ENCODE measurements at places on chromosomes 6 and 20.

GRCh38 chr20:19633985-19634384 lies 124.1 kb upstream of the RIN2 start:
- H3K27ac ChIP-seq: no peak overlapping the region
- H3K27me3 ChIP-seq: no peaks in the 10 kb centered on the region
- no peaks in the 10 kb centered on the region for H3K36me3 ChIP-seq
- no peak overlapping the region for H3K4me3 ChIP-seq
- DNase-seq: no peak

DNA sequence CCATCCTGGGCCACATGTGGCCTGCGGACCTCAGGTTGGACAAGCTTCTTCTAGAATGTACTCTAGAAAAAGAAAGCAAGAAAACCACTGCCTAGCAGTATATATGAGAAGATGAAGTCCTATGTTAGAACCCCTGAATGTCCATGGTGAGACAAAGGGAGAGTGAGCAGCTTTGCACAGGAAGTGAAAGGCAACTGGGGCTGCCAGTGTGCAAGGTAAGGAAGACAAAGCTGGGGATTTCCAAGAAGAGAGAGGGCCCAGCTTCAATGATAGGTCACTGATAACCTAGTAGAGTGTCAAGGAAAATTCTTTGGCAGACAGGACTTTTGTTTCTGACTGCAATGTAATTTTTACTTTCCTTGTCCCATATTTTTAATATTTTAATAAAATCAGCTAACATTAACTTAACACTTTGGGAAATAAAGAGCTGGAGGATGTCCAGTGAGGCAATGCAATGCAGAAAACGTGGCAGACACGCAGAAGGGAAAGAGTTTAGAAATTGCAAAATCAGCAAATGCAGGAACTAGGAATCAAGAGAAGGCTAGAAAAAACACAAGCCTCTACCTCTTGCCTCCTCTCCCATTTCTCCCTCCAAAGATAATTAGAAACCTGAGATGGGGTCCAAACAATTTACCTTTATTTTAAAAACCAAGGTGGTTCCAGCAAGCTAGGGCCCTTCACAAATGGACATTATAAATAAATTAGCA lies 47.4 kb downstream of the CYP39A1 start:
- no peak overlapping the region for H3K27ac ChIP-seq
- H3K27me3 ChIP-seq: no peaks in the 10 kb centered on the region
- no peaks in the 10 kb centered on the region for H3K4me1 ChIP-seq
- H3K4me3 ChIP-seq: no peak overlapping the region
- H3K36me3 ChIP-seq: no peaks in the 10 kb centered on the region

DNA sequence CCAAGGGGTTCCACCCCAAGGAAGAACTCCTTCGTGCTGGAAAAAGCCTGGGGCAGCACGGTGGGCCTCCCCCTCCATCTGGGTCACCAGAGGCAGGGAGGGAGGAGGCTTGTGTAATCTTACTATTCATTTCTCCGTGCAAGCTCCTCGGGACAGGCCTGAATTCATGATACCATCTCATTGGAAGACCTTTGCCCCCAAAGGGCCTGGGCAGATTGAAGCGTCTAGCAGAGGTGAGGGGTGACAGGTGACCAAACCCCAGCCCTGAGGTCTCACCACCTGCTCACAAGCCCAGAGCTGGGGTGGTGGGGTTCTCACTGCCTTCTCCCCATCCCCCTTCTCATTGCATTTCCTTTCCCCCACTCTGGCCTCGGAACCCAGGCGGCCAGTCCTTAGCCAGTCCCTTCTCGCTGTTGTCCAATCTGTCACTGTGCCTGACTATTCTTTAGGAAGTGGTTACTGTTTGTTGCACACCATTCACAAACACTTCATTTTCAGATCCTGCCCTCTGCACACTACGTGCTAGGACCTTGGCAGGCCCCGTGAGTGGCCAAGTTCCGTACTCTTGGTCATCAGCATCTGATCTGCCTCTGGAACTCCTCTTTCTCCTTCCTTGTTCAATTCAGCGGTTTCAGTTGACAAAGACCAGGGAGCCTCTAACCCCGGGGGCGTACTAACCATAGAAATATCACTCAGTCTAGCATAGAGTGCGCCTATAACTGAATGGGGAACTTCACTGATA lies 137.1 kb downstream of the LY86 start:
- H3K36me3 ChIP-seq: no peaks in the 10 kb centered on the region
- peak overlapping the region; percentile 93 for H3K27ac ChIP-seq
- peaks cover 31% of the 10 kb centered on the region for H3K4me1 ChIP-seq
- H3K27me3 ChIP-seq: no peaks in the 10 kb centered on the region

DNA sequence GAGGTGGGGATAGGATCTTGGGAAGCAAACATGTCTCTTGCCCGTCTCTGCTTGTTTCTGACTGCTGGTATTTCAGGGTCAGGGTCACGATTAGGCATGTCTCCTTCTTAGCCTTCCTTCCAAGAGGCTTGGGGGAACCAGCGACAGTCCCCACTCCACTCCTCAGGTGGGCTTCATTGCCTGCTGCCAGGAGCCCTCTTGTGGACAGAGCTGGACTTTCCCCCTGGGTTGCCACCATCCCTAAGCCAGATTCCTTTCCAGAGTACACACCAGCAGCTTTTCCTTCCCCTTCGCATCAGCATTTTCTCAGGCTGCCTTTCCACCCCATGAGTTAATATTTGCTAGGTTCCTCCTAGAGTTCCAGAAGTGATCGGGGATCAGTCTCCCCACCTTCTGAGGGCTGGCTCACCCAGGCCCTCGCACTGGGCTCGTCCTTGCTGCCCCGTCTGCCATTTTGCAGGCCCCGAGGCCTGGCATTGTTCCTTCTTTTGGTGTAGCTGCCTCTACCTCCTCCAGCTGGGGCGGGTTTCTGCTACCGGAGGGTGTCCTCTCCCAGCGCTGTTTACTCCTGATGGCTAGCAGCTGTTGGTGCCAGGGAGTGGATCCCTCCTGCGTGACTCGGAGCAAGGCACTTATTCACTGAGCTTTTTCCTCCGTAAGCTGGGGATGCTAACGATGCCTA lies 8.8 kb upstream of the C20orf144 start:
- peak; percentile 93 for DNase-seq
- peaks cover 16% of the 10 kb centered on the region for H3K4me1 ChIP-seq
- H3K36me3 ChIP-seq: no peaks in the 10 kb centered on the region
- peak overlapping the region; percentile 39 for H3K4me3 ChIP-seq
- peak overlapping the region; percentile 57 for H3K27ac ChIP-seq
- H3K27me3 ChIP-seq: no peaks in the 10 kb centered on the region

DNA sequence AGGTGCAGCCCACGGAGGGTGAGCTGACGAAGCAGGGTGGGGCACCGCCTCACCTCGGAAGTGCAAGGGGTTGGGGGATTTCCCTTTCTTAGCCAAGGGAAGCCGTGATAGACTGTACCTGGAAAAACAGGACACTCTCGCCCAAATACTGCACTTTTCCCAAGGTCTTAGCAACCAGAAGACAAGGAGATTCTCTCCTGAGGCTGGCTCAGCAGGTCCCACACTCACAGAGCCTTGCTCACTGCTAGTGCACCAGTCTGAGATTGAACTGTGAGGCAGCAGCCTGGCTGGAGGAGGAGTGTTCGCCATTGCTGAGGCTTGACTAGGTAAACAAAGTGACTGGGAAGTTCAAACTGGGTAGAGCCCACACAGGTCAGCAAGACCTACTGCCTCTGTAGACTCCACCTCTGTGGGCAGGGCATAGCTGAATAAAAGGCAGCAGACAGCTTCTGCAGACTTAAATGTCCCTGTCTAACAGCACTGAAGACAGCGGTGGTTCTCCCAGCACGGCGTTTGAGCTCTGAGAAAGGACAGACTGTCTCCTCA lies 28.0 kb downstream of the SYNE1 start:
- no peaks in the 10 kb centered on the region for H3K27me3 ChIP-seq
- no peaks in the 10 kb centered on the region for H3K36me3 ChIP-seq
- H3K4me3 ChIP-seq: no peak overlapping the region
- H3K4me1 ChIP-seq: no peaks in the 10 kb centered on the region
- DNase-seq: no peak
- H3K27ac ChIP-seq: no peak overlapping the region

GRCh38 chr20:10802236-10802635 lies 128.4 kb upstream of the JAG1 start:
- no peak overlapping the region for H3K4me3 ChIP-seq
- H3K27ac ChIP-seq: no peak overlapping the region
- DNase-seq: no peak
- H3K27me3 ChIP-seq: no peaks in the 10 kb centered on the region
- no peaks in the 10 kb centered on the region for H3K36me3 ChIP-seq

DNA sequence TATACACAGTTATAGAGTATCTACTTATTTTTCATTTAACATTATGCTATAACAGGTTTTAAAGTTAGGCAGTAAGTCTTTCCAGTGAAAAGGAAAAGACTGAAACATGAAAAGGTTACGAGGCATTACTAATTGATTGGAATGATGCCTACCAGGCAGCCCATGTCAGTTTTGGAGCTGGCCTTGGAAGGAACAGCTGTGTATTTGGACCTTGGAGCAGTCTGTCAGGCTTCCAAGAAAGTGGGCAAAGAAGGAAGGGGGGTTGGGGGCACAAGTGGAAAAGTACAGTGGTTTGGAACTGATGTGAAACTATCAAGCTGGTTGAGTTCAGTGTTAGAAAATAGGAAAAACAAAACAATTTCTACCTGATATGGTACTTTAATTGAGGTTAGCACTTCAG lies 41.7 kb downstream of the SLC16A10 start:
- H3K4me1 ChIP-seq: peaks cover 20% of the 10 kb centered on the region
- H3K27ac ChIP-seq: peak overlapping the region; percentile 62
- no peaks in the 10 kb centered on the region for H3K36me3 ChIP-seq
- H3K4me3 ChIP-seq: no peak overlapping the region
- H3K27me3 ChIP-seq: no peaks in the 10 kb centered on the region

DNA sequence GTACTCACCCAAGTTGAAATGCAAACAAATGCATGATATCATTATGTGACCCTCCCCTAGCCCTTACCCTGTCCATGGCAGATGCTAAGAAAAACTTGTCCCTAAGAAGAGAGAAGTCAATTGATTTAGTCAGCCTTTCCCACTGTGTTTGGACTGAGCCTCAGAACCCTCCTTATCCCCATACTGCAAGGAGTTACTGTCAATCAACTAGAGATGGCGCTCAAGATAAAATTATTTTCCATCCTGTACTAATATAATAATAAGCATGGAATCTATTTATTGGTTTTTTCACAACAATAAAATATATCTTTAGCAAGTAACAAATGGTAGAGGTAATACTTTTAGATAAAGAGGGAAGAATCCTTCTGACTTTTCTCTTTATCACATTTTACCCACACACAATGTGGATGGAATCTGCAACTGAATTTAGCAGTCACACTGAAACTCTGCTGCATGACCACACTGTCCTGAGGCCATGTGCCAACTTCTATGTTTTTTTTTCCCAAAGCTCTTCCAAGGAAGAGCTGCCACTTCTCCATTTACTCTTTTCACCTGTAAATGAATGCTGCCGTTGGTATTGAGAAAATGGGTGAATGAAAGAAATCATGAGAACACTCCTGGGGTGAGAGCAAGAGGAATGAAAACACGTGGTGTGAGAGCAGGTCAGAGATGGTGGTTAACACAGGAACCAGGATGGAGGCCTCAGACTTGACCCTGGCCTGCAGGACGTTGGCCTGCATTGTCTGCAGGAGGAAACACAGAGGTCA lies 10.5 kb downstream of the NT5E start:
- DNase-seq: no peak
- H3K4me3 ChIP-seq: no peak overlapping the region
- no peaks in the 10 kb centered on the region for H3K4me1 ChIP-seq
- no peak overlapping the region for H3K27ac ChIP-seq
- no peaks in the 10 kb centered on the region for H3K27me3 ChIP-seq
- no peaks in the 10 kb centered on the region for H3K36me3 ChIP-seq

GRCh38 chr20:14488212-14488611 lies 150.8 kb upstream of the FLRT3 start:
- H3K27me3 ChIP-seq: no peaks in the 10 kb centered on the region
- no peak overlapping the region for H3K27ac ChIP-seq
- H3K4me1 ChIP-seq: no peaks in the 10 kb centered on the region

- no peaks in the 10 kb centered on the region for H3K4me1 ChIP-seq
- no peak overlapping the region for H3K4me3 ChIP-seq
- no peaks in the 10 kb centered on the region for H3K36me3 ChIP-seq
- no peak overlapping the region for H3K27ac ChIP-seq
- H3K27me3 ChIP-seq: no peaks in the 10 kb centered on the region
Measured at GRCh38 chr6:128694303-128695009, 174.1 kb upstream of the PTPRK start.

- no peaks in the 10 kb centered on the region for H3K4me1 ChIP-seq
- DNase-seq: no peak
- no peak overlapping the region for H3K4me3 ChIP-seq
- no peaks in the 10 kb centered on the region for H3K36me3 ChIP-seq
Measured at GRCh38 chr6:32483968-32484613, 44.4 kb downstream of the HLA-DRA start.

DNA sequence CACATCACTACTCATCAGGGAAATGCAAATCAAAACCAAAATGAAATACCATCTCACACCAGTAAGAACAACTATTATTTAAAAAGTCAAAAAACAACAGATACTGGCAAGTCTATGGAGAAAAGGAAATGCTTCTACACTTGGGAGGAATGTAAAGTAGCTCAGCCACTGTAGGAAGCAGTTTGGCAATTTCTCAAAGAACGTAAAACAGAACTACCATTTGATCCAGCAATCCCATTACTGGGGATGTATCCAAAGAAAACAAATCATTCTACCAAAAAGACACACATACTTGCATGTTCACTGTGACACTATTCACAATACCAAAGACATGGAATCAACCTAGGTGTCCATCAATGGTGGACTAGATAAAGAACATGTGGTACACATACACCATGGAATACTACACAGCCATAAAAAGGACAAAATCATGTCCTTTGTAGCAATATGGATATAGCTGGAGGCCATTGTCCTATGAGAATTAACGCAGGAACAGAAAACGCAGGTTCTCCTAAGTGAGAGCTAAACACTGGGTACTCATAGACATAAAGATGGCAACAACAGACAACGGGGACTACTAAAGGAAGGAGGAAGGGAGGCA lies 260.4 kb downstream of the RNGTT start:
- no peak overlapping the region for H3K4me3 ChIP-seq
- no peaks in the 10 kb centered on the region for H3K27me3 ChIP-seq
- H3K4me1 ChIP-seq: no peaks in the 10 kb centered on the region

DNA sequence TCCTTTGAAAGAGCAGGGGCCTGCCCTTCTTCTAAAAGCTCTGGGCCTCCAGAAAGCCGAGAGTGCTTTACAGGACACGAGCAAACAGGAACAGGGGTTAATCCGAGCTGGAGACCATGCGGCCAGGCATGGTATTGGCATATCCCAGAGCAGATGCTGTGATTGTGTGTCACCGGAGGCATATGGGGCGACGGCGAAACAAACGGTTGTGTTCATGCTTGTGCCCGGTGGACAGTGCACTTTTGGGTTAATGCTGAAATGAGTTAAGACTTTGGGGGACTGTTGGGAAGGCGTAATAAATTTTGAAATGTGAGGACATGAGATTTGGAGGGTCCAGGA lies 1088.7 kb upstream of the DEFB115 start:
- H3K36me3 ChIP-seq: no peaks in the 10 kb centered on the region
- no peaks in the 10 kb centered on the region for H3K27me3 ChIP-seq
- H3K27ac ChIP-seq: no peak overlapping the region
- no peak for DNase-seq
- H3K4me3 ChIP-seq: no peak overlapping the region

GRCh38 chr20:64162239-64162910 lies 1.9 kb upstream of the MYT1 start:
- H3K36me3 ChIP-seq: no peaks in the 10 kb centered on the region
- no peak overlapping the region for H3K27ac ChIP-seq
- DNase-seq: peak; percentile 17
- peaks cover 18% of the 10 kb centered on the region for H3K27me3 ChIP-seq
- no peak overlapping the region for H3K4me3 ChIP-seq

Measured in kidney (tissue), 22 donors.